NCI-H2107 (cell line): ENCODE measurements at places on chromosomes 3 and 15.
A peak's percentile ranks its signal among the peaks of the same experiment; 100 is the strongest.

DNA sequence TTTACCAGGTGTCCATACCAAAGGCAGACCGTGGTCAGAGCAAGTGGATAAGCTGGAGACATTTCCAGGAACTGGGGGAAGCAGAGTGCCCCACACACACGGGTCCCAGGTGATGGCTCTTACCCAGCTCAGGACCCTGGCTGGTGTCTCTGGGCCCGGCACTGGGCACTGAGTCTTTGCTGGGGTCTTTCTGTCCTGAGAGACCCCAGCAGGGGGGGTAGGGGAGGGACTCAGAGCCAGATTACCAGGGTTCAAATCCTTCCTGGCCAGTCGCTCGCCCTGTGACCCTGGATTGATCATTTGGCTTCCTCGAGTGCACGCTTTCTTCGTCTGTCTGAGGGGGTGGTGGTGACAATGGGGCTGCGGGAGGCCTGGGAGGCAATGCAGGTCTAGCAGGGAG is 95.7 kb downstream of the PLXNA1 start:
- no peak for DNase-seq

- DNase-seq = no peak
Measured at GRCh38 chr3:135237371-135238143, 442.5 kb downstream of the EPHB1 start.

DNA sequence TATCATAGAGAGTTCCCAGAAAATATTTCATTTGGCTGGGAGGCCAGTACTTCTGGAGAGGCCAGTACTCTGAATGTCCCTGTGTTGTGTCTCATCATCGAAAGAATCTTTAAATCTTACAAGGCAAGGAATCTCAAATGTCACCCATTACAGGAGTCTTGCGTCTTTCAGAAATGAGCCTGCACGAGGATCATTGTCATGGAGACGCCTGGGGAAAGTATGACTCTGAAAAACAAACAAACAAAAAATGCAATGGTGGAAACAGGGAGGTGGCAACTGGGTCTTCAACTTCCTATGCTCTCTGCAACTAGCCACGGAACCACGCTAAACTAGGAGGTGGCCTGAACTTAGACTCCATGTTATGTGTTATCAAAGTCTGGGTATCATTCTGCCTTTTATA is 804.6 kb downstream of the EPHA3 start:
- no peak for DNase-seq

DNA sequence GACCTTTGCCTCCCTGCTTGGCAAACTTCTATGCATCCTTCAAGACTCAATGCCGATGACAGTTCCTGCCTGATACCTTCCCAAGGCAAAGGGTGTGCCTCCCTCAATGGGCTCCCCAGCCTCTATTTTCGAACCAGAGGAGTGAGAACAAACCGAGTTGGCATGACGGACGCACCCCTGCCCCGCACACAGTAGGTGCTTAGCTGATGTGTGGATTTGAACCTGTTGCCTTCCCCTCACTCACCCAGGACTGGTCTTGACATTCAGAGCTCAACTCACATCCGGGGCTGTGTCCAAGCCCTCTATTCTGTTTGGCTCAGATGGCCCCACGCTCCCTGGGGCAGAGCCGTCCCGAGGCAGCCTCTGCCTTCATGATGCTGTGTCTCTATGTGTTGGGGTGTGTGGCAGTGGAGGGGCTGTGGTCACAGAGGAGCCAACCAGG is 52.2 kb upstream of the SLC6A11 start:
- no peak for DNase-seq

DNA sequence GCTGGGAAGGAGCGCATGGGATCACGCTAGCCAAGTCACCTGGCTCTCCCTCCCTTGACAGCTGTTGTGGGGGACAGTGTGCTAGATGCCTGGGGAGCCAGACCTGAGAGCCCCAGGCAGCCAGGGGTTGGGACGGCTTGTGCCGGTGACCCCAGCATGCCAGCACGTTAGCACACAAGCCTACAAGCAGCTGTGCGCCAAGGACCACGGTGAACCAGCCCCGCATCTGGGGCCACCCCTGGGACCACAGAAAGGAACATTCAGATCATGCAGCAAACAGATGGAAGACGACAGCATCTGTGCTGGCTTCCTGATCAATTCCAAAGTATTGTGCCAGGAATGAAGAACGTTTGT is 64.8 kb downstream of the NTRK3 start:
- DNase-seq = no peak

- DNase-seq = no peak
Measured at GRCh38 chr15:62853841-62854225, 188.7 kb upstream of the TPM1 start.

DNA sequence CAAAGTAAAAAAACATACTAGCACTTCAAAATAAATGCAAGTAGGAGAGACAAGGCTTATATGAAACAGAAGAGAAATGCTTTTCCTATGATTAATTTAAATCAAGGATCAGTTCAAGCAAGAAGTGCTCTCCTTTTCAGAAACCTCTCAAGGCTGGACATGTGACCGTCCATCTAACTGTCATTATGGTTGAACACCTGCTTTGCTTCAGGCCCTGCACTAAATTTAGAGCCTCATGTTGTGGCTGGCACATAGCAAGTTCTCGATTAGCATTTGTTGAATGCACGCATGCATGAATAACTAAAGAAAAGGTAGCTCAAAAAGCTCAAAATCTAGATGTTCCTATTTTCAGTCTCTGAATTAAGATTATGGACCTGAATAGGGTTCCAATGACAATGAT is 82.0 kb downstream of the SV2B start:
- DNase-seq = no peak

GRCh38 chr3:50205413-50206276 is 574 bp downstream of the SLC38A3 start:
- DNase-seq = no peak

DNA sequence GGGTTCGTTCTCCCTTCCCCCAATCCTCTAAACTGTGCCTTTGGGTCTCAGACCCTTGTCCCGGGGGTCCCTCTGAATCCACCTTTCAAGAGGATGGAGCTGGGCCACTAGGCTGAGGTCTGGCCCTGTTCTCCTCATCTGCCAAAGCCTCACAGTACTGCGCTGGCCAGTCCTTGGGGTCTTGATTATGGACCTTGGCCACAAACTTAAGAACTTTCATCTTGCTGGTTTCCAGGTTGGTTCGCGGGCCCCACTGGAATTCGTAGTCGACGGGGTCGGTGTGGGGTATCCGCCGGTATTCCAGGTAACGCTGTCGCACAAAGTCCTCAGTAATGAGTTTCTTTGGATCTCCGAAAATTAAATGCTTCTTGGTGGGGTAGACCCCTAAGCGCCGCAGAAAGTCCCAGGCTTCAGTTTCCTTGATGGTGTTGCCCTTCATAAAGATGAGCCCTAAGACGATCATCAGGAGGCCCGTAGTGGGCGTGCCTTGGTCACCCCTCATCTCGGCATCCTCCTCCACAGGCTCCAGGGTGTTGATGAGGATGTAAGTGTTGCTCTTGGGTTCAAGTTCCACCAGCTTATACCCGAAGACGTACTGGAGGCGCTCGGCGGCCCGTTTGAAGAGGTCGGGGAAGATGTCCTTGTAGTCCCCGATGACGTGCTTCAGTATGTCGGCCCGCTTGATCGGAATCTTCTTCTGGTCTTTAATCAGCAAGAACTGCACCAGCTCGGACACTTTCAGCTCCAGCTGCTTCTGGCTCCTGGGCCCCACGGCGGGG is 727 bp downstream of the NSMCE3 start:
- DNase-seq = no peak

DNA sequence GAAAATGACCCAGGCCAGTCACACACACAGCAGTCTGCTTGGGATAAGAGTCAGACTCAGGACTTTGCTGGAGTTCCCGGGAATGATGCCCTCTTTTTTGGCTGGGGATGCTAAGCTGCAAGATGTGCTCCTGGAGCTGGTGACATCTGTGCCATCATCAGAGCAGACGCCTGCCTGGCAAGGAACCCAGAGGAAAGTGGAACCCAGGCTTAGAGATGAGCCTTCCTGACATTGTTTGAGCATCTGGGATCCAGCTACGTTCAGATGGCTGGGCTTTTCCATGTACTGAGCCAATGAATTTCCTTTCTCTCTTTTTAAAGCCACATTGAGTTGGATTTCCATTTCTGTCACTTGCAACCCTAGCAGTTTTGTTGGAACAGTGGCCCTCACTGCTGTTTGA is 53.3 kb downstream of the EBLN2 start:
- no peak for DNase-seq

- DNase-seq = no peak
Measured at GRCh38 chr3:185517387-185518130, 18.7 kb upstream of the TMEM41A start.

GRCh38 chr3:2303566-2303965 is 204.9 kb downstream of the CNTN4 start:
- DNase-seq = no peak

DNA sequence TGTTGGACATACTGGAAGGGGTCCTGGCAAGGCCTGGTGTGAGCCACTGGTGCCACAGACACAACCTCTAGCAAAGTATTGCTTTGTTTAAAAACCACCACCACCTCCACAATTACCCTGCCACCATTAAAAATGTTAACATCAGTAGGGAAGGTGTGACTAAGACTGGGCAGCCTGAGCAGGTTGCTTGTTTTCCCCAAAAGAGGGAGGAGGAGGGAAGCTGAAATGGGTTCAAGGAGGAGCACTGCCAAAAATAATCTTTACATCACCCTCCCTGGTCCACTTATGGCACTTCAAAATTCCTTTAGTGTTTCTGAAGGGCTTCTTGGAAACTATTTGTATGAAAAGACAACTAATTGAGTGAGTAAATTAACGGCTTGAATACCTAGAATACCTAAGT is 99.8 kb upstream of the FGF7 start:
- DNase-seq = no peak

GRCh38 chr3:37492977-37493471 is 318.6 kb upstream of the LRRFIP2 start:
- DNase-seq = peak; percentile 47

GRCh38 chr15:24075420-24076089 is 388.4 kb upstream of the NDN start:
- no peak for DNase-seq

GRCh38 chr3:65584913-65585312 is 453.8 kb downstream of the MAGI1 start:
- DNase-seq = no peak

- no peak for DNase-seq
Measured at GRCh38 chr3:98563661-98564281, 29.6 kb downstream of the CPOX start.

- DNase-seq = no peak
Measured at GRCh38 chr15:63587527-63587926, 9.7 kb upstream of the FBXL22 start.

GRCh38 chr3:129596194-129597086 is 10.0 kb downstream of the PLXND1 start:
- no peak for DNase-seq

DNA sequence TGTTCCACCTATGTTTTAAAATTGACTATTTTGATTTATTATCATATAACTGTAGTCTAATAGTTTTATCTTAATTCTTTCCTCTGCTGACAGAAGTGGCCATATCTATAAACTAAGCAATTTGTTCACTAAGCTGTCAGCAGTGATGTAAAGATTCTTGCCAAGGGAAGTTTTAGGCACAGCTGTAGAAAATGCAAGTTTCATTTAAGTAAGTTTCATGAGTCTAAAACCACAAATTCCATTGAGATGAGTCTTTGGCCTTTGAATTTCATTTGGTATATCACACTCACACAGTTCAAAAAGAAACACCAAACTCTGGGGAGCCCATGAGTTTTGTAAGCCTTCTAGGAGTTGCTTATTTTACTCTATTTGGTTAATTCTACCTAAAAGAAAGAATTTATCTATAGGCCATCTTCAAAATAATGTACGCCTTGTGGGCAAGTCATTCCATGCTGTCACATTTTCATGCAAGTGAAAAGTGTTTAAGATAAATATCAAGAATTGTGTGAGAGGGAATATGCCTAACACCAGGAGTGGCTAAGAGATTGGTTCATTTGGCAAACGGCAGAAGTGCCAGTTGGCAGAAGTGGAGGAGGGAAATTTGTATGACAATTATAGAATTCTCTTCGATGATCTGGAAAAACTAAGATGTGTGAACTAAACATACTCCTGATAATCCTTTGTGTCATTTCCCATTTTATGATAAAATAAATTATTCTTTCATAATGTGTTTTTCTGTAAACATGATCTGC is 292.9 kb downstream of the ZIC4 start:
- DNase-seq = no peak

GRCh38 chr3:34878488-34878887 is 760.8 kb upstream of the ARPP21 start:
- no peak for DNase-seq

- DNase-seq = no peak
Measured at GRCh38 chr3:38190481-38190881, 25.1 kb downstream of the OXSR1 start.

GRCh38 chr3:129282727-129283327 is 4.2 kb downstream of the HMCES start:
- DNase-seq = no peak

DNA sequence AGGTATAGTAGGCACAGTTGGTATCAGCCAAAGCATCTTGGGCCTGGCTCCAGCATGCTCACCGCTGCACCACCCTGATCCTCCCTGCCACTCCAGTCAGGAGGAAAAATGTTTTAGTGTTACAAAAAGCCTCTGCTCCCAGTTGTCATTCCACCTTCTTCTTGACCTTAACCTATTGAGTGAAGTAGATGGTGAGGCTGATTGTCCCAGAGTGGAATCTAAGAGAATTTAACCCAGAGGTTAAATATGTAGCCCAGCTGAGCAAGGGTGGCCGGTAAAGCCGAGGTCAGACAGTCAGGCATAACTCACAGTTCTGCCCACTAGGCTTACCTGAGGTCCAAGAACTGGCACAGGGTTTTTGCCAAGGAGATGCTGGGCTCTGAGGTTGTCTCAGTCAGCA is 30.7 kb upstream of the TNIK start:
- DNase-seq = no peak

GRCh38 chr3:101611023-101611422 is 37.0 kb downstream of the PCNP start:
- DNase-seq = no peak

DNA sequence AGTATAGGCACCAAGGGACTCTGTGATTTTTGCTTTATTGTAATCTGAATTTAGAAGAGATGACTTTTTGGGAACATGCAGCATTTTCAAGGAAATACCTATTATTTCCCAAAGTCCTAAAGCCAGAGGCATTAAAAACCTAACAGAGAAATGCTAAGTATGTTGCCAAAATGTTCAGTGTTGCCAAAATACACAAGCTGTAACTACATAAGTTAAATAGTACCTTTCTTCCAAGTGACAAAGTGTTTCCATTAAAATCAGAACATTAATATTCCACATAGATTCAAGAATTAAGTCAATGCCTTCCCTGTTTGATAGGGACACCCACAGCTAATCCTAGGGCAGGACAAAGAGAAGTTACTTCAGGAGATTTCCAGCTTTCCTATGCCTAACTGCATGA is 42.0 kb downstream of the MKRN2 start:
- no peak for DNase-seq

GRCh38 chr3:136236109-136236508 is 14.0 kb upstream of the PCCB start:
- no peak for DNase-seq

- no peak for DNase-seq
Measured at GRCh38 chr3:5036858-5037257, 57.6 kb downstream of the BHLHE40 start.

- no peak for DNase-seq
Measured at GRCh38 chr3:21738935-21739702, 11.9 kb downstream of the ZNF385D start.
